ENCODE measurements at places on chromosomes 16 and 17.

DNA sequence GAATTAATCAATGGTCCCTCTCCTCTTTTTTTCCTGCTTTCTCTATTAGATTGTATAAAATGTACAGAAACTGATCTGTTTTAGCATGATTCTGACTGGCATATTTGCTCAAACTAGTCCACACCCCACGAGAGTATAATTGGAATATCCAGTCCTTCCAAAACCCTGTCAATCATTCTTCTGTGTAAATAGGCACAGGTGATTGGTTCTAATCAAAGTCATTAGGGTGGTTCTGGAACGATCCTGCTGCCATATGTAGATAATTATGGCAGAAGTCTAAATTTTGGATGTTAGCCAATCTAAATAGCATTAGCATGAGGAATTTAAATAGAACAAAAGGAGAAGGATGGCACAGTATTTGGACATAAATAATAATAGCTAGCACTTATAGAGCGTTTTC lies 165.7 kb downstream of the SHISA6 start:
- no peak for DNase-seq

DNA sequence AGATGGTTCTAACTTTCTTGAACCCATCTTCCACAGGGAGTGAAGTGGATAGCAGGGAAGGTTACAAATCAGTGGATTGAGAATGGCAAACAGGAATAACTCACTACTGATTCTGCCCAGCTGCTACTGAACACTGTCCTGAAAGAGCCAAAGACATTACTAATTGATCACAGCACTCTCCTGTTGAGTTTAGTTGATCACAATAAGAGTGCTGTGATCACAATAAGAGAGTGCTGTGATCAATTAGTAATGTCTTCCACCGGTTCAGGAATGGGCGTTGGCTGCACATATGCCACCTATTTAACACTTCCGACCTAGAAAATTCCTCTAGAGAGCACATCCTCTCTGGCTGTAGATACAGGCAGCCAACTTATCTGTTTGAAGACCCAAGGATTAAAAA lies 11.4 kb downstream of the CFAP97D1 start:
- no peak for DNase-seq

DNA sequence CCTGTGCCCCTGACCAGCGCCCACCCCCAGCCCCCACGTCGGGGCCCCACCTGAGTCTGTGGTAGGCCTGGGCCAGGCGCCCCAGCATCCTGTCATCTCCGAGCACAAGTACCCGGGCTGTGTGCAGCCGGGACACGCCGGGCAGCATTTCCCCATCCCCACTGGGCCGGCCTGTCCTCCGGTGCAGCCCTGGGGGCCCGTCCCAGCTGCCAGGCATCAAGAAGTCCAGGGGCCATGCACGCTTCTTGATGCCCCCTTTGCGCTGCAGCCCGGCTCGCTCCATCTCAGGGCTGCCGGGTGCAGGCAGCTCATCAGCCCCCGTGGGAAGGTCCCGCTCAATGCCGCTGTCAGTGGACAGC lies 29.3 kb upstream of the MFSD6L start:
- DNase-seq, result no peak

DNA sequence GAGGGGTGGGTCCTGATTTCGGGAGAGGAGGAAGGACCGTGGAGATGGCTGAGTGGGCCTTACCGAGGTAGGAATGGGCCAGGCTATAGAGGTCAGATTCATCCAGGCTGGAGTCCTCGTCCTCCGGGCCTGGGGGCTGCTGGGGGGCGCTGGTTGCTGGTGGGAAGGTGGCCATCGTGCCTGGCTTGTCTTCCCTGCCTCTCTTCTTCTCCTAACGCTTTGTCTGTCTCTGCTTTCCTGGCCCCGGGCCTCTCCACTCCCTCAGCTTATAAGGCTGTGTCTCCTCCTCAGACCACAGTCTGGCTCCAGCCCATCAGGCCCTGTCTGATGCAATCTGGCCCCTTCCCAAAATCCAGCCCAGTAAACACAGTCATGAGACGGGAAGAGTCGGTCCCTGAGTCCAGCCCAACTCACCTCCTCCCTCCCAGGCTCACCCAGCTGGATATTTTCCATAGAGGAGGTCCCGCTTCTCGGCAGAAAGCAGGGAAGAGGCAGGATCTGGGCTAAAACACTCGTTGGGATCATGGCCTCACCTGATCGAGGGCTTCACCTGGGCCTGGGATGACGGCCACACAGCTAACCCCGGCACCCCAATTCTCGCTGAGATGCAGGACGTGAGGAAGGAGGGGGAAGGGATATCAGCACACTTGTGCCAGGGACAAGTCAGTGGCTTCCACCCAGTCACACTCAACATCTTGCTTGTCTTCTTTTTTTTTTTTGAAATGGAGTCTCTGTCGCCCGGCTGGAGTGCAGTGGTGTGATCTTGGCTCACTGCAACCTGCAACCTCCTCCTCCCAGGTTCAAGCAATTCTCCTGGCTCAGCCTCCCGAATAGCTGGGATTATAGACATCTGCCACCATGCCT lies at the start of gene NUPR1:
NUPR1 (minus strand) TSS at position 242 of the 864 bp plus-strand sequence; CDS start at position 175, 67 bp downstream.
- DNase-seq, result no peak

GRCh38 chr16:19595043-19595767 lies 39.7 kb downstream of the VPS35L start:
- no peak for DNase-seq

- no peak for DNase-seq
Observed at GRCh38 chr17:35183332-35183731, 10.9 kb downstream of the SLC35G3 start.

DNA sequence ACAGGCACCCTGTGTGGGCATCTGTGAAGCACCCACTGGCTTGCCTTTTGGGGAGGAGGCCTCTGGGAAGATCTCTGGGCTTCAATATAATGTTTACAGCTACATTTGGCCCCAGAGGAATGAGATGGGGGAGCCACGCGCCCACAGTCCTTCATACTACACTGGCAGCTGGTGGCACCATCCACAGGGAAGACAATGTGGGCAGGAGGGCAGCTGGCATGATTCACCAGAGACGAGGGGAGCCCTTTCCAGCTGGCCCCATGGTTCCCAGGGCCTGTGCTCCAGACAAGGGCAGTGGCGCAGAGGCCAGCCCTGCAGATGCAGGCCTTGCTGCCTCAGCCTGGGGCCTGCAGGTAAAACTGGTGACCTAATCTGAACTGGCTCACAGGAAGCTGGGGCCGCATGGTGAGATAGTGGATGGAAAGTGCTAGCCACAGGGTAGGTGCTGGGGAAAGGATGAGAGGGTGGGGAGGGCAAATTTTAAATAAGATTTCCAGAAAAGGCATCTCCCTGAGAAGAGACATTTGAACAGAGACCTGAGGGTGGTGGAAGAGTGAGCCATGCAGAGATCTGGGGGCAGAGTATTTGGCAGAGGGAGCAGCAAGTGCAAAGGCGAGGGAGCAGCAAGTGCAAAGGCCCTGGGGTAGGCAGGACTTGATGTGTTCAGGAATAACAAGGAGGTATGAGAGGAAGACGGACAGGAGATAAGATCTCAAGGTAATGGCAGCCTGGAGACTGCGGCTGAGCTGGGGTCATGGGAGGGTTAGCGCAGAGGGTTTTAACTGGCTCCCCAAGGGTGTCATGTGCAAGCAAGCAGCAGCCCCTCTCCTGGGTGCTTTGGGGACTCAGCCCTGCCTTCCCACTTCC lies 12.1 kb upstream of the KCNJ12 start:
- no peak for DNase-seq

DNA sequence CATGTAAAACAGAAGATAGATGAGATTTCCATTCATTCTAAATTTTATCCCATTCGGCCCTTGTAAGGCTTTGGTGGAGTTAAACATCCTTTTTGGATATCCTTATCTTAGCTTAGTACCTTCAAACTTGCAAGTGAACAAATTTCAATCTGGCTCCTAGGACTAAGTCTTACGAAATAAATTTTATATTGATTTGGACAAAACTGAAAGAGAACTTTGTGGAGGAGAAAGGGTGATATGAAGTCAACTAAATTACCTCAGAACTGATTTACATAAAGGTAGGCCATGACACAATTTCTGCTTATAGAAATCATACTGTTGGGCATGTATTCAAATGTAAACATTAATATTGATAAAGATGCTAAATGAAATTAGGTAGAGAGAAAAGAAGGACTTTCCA lies 175.3 kb upstream of the C17orf78 start:
- no peak for DNase-seq

DNA sequence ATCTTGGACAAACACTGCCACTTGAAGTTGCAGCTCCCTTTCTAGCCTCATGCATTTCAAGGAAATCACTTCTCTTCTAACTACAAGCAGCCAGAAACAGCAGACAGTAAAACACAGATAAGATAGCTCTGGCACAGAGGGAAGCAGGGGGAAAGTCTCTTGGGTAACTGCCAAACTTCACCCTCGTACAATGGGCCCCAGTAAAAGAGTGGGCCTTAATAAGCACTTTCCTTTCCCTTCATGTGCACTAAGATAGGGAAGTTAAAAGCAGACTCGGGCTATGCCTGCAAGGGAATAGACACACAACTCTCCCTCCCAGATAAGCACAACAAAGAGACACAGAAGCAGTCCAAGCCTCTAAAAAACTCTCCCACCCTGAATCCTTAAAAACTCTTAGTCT lies 4.2 kb upstream of the KRTAP4-5 start:
- DNase-seq, result no peak

DNA sequence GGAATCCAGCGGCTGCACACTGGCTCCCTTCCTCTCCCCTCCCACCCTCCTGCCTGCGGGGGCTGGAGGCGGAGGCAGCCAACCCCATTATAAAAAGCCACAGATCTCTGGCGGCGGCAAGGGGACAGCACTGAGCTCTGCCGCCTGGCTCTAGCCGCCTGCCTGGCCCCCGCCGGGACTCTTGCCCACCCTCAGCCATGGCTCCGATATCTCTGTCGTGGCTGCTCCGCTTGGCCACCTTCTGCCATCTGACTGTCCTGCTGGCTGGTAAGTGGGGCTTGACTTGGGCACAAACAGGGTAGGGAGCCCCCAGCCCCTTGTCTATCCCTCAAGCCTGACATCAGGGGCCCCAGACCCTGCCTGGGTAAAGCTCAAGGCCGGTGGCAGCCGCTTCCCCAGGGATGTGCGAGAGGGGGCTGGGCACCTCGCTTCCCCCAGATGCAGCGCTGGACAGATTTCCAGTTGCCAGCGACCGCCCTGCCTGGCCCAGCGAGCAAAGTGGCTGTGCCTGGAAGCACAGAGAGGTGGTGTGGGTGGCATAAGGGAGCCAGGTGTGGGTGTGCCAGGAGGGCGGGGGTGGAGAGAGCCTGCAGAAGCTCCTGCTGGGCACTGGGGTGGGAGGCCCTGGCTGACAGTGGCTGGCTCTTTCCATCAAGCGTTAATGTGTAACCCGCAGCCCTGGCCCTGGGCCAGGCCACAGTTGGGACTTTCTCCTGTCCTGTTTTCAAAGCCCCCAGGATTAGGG lies at the start of gene CX3CL1:
CX3CL1 (plus strand) TSS at position 119 of the 745 bp plus-strand sequence; CDS start at position 198, 79 bp downstream.
- no peak for DNase-seq

- DNase-seq, result no peak
Observed at GRCh38 chr16:13838401-13839190, 81.4 kb upstream of the ERCC4 start.

- DNase-seq, result no peak
Observed at GRCh38 chr16:88512728-88513696, 57.2 kb upstream of the ZC3H18 start.

GRCh38 chr16:68227850-68228553 lies 7.9 kb downstream of the ESRP2 start:
- no peak for DNase-seq

GRCh38 chr16:15653227-15653626 lies 3.2 kb downstream of the NDE1 start:
- DNase-seq, result no peak

- no peak for DNase-seq
Observed at GRCh38 chr16:54389836-54390494, 103.4 kb upstream of the IRX3 start.

DNA sequence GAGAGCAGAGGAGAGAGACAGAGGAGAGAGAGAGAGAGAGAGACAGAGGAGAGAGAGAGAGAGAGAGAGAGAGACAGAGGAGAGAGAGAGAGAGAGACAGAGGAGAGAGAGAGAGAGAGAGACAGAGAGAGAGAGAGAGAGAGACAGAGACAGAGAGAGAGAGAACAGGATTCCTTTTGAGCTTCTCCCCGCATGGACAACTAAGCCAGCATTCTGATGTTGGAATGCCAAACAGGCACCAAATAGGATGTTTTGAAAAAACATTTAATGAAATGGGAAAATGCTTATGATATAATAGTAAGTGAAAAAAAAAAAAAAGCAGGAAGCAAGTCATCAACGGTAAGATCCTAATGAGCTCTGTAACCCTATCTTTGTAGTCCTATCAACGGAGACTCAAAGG lies 60.7 kb downstream of the ARSG start:
- no peak for DNase-seq

DNA sequence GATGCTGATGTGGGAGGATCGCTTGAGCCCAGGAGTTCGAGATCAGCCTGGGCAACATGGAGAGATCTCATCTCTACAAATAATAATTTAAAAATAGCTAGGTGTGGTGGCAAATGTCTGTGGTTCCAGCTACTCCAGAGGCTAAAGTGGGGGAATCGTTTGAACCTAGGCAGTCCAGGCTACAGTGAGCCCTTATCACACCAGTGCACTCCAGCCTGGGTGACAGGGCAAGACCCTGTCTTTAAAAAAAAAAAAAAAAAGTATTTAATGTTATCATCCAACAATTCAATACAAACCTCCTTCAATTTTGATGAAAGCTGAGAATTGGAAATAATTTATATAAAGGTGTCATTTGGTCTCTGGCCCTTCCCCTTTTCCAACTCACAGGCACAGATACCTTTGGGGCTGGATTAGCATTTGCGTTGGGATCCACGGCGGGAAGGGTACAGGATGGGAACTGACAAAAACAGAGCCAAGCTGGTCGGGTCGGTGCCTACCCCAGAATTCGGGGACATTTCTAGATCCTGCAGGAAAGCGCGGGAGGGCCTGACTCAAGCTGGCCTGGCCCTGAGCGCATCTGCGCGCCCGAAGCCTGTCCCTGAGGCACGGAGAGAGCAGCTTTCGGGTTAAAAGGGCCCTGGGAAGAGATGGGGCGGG lies 860 bp upstream of the DCAF7 start:
- DNase-seq, result no peak

GRCh38 chr16:27822996-27823395 lies 240.5 kb downstream of the GSG1L start:
- DNase-seq, result no peak

GRCh38 chr16:85682516-85682915 lies 6.2 kb downstream of the GINS2 start:
- DNase-seq, result no peak

DNA sequence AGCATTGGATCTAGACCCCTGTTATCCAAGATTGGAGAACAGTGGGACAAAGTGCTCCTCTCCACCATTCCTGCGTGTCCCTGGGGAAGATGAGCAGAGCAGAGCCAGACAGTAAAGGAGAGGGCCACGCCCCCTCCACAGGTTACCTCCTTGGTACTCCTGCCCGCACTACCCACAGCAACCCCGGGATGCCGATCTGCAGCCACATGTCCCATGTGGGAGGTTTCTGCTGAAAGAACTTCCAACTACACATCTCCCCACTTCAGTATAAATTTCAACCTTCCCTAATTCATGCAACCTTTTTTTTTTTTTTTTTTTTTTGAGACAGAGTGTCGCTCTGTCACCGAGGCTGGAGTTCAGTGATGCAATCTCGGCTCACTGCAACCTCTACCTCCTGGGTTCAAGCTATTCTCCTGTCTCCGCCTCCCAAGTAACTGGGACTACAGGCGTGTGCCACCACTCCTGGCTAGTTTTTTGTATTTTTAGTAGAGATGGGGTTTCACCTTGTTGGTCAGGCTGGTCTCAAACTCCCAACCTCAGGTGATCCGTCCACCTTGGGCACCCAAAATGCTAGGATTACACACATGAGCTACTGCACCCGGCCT lies 2.3 kb downstream of the RAB37 start:
- no peak for DNase-seq

GRCh38 chr16:88782454-88783390 lies 2.3 kb downstream of the PIEZO1 start:
- DNase-seq, result peak; percentile 83
